GM12892 (cell line): ENCODE measurements at places on chromosomes 1 and 21.

GRCh38 chr21:32389337-32390015 lies 3.3 kb downstream of the URB1 start:
- DNase-seq = no peak

GRCh38 chr1:15835741-15836510 lies 11.6 kb upstream of the SPEN start:
- DNase-seq = peak; percentile 76

DNA sequence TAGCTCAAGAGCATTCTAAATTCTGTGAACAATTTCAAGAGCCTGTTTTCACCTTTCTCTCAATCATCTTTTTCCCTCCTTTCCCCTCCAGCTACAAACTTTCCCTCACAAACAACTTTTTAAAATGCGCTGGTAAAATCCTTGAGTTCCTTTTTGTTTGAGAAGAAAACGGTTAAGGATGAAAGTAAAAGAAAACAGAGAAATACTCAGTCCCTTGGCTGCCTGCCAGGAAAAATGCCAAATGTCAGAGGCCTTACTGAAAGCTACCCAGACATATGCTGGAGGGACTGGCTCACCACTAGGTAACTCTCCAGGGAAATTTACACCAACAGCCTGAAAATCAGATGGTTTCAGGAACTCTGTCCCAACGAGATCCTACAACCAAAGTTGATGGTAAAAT lies 11.0 kb upstream of the SERBP1 start:
- DNase-seq = no peak

- no peak for DNase-seq
These were observed 220.0 kb downstream of the PAPPA2 start for GRCh38 chr1:176682830-176683535.

DNA sequence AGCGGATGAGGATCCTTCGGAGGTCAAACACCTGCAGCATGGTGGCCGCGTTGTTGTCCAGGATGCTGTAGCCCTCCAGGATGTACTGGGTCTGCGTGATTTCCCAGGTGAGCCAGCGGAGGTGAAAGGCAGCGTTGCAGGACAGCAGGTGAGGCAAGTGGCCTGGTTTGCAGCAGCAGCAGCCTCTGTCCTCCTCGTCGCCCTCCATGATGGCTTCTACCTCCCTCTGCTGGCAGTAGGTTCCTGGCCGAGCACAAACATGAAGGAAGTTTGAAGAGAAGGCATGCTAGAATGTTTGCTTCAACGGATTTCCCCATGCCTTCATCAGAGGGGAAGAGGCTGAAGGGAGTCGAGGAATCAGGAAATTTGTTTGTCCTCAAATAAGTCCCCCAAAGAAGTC lies 74.7 kb downstream of the NTPCR start:
- no peak for DNase-seq

DNA sequence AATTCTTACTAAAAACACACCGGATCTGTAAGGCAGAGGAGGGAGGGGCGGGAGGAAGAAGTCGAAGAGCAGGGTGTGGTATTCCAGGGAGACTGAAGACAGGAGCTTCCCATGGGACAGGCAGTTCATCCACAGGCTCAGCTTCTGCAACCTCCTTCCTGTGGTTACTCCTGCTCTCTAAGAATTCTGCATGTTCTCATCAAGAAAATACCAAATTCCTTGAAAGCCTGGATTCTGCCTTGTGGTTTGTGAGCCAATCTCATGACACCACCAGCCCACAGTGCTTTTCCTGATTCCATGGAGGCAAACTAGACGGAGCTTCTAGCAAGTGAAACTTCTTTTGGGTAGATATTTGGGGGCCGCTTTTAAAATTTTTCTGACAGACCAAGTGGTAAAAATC lies 1.1 kb upstream of the ST6GALNAC3 start:
- no peak for DNase-seq

DNA sequence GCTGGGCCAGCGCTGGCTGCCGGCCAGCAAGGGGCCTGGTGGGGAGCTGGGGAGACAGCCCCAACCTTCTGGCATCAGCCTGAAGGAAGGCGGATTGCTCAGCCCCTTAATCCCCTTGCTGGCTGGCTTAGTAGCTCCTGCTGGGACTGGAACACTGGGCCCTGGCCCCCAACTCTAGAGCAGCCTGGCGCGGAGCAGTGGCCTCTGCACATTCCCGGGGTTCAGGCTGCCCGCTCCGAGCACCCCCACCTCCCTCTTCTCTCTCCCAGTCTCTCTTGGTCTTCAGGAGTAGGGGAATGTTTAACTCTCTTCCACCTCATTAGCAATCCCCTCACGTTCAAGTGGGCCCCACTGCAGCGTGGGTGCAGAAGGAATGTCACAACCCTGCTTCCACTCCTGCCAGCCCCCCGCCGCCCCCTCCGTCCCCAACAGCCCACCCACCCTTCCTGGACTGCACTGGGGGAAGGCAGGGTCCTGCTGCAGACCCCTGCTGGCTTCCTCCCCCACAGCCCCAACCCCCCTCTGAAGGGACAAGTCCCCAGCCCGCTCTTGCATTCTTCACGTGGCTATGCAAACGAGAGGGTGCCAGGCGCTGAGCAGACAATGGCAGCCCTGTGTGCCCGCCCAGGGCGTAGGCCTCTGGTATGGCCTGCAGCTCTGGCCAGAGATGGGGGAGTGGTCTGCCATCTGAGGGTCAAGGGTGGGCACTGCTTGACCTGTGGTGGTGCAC lies 980 bp upstream of the CLDN19 start:
- DNase-seq = no peak

DNA sequence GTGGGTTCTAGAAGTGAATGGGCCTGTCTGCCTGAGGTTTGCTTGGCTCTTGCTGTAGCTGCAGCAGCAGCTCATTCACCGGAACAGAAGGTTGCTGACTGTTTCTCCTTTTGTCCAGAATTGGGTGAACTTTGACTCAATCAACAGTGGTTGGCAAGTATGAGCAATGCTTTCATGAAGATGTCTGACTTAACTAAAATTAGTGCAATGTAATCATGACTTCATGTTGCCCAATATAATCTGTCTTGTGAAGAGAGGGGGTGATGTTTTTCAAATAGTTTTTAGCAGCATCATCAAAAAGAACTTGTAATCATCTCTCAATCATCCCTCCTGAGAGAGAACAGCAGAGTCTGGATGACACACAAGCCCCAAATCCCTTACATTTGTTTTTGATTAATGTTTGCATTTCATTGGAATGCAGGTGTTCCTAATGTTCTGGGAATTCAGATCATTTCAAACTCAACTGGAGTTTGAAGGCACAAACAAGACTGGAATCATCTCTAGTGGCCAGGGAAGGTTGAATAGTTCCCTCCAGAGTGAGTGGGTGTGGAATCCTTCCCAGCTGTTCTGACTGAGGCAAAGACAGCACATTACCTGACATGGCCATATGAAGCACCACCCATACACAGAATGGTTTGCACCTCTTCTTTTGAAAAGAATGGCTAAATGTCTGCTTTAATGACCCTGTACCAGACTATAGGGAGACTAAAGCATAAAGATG lies 82.9 kb downstream of the HLX start:
- no peak for DNase-seq

GRCh38 chr21:15441060-15441493 lies 288.7 kb upstream of the USP25 start:
- DNase-seq = no peak

DNA sequence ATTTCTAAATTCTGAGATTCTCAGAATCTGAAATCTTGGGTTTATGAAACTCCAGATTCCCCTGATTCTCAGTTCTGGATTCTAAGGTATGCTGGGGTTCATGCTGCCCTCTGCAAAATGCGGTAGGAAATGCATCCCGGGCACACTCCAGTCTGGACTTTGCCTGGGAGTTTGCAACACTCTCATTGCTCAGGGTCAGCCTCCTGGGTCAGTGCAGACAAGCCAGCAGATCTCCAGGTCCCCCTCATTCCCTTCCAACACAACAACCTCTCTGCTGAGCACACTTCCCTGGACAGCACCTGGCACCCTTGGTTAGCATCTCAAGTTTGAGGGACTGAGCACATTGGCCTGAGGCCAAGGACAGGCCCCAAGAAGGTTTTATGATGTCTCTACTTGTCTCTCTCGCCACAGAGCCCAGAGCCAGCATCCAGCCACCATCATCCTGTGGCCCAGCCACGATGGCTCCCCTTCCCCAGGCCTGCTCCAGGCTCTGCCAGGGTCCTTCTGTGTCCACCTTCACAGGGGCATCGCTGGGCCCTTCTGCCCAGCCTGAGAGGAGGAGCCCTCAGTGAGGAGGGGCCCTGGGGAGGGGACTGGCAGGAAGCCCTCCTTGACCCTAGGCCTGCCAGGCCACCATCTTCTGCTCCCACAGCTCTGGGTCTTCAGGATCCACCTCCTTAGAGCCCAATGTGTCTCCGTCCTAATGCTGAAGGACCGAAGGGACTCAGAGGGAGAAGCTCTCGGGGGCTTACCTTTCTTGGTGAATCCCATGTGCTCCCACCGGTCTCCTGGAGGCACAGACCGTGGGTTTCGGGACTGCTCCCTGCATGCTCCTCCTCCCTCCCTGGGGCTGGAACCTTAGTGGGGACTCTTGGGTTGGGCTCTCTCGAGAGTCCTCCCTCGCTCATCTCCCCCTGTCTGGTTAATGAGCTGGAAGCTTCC lies 550.7 kb downstream of the PTPRU start:
- no peak for DNase-seq

DNA sequence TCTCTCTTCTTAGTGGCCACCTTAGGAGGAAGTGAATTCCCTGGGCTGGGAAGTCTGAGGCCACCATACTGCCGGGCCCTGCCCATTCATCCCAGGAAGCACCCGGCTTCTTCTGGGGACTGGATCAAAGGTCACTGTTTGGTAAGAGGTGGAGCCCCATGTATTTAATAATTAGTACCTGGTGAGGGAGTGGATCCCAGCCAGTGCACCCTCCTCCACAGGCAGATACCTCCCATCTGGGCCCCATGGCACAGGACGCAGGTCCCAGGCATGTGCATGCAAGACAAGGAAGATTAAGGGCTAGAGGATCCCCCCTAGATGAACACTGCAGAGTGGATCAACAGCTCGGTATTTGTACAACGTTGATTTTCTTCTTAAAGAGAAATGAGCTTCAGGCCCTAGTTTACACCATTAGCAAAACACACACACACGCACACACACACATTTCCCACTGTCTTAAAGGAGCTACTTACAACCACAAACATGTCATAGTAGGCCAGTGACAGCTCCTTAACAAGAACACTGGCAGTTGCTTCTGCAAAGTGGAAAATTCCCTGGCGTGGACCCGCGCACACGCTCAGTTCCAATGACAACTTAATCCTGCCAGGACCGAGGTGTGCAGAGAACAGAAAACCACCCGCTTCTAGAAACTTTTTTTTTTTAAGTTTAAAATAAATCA lies 90.7 kb downstream of the MRPL37 start:
- no peak for DNase-seq

DNA sequence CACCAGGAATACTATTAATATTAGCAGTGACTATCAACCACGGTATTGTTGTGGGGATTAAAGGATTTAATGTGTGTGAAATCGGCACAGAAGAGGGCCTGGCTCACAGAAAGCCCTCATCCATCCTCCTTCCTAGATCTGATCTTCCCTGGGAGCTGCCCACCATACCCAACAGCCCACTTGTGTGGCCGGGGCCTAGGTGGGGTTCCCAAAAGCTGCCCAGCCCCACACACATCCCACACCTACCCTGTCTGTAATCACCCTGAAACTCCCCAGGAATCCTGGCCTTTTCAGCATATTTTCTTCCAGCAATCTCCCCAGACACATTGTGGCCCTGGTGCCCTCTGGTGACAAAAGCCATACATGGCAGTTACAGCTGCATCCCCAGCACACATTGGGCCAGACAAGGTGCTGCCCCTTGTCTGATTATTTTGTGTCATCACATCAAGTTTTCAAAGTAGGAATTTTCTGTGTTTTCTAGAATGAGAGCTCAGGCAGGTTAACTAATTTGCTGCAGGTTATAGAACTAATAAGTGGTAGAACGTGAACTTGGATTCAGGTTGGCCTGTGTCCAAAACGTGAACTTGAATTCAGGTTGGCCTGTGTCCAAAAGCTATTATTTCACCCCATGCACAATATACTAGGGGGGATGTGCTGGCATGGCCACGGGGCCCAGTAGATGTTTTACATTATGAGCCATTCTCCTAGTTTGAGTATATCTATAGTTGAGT lies 5.3 kb upstream of the SLC6A9 start:
- DNase-seq = no peak

DNA sequence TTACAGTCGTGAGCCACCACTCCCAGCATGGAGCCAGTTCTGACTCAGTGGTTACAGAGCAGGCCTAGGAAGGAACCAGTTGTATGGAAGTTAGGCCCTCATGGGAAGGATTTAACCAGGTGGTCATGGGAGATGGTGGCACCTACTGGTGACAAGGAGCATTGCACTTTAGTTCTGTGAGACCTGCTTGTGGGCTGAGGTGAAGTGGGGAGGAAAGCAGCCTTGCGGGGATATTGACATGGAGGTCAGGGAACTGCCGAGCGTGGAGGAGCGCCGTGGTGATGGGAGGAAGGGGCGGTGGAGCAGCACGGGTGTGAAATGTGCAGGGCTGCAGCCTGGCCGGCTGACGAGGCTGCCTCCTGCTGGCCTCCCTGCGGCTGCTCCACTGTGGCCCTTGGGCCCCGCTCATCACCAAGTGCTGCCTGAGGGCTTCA lies 100.4 kb downstream of the GALNT2 start:
- peak; percentile 41 for DNase-seq

GRCh38 chr1:5532811-5533210 lies 459.4 kb downstream of the NPHP4 start:
- no peak for DNase-seq

- no peak for DNase-seq
These were observed 10.7 kb upstream of the OTUD7B start for GRCh38 chr1:150021191-150021694.

DNA sequence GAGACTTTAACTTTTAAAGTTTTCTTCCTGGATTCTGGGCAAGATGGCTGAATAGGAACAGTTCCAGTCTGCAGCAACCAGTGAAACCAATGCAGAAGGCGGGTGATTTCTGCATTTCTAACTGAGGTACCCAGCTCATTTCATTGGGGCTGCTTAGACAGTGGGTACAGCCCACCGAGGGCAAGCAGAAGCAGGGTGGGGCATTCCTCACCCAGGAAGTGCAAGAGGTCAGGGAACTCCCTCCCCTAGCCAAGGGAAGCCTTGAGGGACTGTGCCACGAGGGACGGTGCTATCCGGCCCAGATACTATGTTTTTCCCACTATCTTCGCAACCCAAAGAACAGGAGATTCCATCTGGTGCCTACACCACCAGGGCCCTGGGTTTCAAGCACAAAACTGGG lies 121.0 kb downstream of the VAV3 start:
- DNase-seq = no peak

GRCh38 chr1:228989176-228989575 lies 253.9 kb downstream of the RHOU start:
- no peak for DNase-seq

DNA sequence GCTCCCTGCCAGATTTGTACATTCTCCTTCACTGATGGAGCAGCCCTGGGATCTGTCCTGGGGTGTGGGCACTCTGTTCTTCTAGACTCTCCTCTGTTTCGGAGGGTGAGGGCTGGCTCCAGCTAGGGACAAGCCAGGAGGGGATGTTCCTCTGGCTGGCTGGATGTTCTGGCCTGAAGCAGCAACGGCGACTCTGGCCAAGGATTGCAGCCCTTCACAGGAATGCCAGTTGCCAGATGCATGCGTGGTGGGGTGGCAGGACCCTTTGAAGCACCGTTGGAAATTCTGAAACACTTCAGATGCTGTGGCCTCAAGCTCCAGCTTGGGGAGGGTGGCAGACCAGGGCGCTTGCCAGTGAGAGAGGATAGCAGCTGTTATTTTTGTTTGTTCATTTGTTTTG lies 210.9 kb downstream of the TRABD2B start:
- no peak for DNase-seq

GRCh38 chr1:226973371-226973897 lies 33.3 kb downstream of the COQ8A start:
- no peak for DNase-seq
